Left lung (tissue), 14 donors: ENCODE measurements at places on chromosomes 16 and 17.

DNA sequence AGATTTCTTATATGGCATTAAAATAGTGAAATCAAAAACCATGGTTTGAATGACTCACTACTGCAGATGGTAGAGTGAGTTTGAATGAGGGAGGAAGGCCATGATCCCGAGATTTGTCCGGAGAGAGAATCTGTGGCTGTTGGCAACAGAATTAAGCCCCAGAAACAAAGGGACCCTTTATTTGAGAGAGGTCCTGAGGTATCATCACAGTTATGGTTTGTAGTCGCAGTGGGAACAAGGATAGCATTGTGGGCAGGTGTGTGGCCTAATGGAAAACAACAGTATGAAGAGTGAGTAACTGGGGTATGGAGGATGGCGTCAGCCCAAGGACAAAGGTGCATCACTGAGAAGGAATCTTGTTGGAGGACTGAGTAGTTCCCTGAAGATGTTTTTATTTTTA lies 8.5 kb upstream of the ZFP3 start:
- DNase-seq = no peak

DNA sequence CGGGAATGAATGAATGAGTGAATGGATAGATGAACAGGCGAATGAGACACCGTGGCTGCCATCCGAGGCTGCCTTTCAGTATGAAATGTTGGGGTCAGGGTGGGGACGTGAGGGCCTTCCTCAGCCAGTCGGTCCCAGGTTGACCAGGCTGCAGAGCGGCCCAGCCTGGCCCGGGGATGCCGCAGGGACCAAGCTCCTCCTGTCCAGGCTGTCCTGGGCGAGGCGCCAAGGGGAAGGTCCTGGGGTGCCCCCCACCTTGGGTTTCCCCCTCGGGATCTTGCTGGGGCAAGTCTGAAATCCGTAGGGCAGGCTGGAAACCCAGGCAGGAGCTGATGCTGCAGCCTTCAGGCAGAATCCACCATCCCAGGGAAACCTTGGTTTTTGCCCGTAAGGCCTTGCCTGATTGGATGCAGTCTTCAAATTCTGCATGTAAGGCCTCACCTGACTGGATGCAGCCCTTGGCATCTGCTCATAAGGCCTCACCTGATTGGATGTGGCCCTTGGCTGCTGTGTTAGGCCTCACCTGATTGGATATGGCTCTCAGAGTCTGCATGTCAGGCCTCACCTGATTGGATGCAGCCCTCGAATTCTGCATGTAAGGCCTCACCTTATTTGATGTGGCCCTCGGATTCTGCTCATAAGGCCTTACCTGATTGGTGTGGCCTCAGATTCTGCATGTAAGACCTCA lies 61.7 kb upstream of the ZNF469 start:
- DNase-seq = no peak

GRCh38 chr17:33366960-33367359 lies 73.9 kb upstream of the ASIC2 start:
- DNase-seq = no peak

DNA sequence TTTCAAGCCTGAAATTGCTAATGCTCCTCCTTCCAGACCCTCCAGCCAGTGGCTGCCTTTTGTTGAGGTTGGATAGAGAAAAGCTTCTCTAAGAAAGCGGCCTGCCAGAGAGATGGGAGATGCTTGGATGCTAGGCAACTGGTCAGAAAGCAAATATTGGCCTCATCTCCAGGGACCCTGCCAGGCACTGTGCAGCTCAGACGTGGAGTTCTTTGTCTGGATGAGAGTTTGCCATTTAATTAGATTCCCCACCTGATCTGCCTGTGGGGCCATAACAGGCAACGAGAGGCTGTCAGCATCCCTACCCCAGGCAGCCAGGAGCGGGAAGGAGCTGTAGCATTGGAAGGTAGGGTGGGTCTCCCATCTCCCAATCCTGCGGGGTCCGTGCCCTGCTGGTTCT lies 52.7 kb downstream of the ASIC2 start:
- no peak for DNase-seq

- no peak for DNase-seq
Measured at GRCh38 chr16:1258906-1259759, 3.3 kb downstream of the TPSD1 start.

DNA sequence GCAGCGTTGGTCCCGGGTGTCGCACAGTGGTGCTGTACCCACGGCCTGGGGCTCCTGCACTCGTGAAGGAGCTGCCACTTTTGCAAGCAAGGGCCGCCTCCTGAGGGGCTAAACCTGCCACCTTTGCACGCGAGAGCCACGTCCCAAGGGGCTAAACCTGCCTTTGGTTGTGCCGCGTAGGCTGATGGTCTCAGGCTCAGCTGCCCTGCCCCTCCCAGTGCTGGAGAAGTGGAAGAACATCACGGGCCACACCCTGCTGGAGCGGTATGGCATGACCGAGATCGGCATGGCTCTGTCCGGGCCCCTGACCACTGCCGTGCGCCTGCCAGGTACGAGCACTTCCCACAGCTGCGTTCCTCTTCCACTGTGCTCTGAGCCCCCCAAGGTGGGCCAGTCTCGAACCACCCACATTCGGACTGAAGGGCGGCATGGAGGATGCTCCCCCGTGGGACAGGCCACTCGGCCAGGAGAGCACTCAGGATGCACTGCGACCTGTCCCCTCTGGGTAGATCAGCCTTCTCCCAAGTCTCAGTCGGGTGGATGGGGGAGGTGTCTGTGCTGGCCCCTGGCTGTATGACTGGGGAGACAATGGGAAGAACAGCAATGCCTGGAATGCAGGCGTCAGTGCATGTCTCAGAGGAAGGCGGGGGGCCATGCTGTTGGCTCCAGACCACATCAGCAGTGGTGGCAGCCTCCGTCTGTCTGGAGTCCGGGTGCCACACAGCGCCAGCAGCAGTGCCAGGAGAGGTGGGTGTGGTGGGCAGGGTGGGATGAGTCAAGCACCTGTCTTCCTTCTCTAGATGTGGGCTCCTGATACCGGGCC lies 20.7 kb downstream of the ACSF3 start:
- DNase-seq = no peak

DNA sequence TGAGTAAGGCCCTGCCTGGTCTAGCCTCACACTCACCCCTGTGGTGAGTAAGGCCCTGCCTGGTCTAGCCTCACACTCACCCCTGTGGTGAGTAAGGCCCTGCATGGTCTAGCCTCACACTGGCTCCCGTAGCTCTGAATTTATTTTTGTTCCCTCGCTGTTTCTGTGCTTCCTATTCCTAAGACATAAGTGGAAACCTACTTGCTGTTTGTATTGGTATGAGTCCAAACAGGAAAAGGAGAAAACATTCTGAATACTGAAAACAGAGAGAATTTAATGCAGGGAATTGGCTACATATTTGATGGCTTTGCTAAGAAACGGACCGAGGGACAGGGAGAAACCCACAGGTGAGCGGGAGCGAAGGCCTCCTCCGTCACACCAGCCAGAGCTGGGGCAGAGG lies 267.8 kb downstream of the FOXL1 start:
- no peak for DNase-seq
